ENCODE measurements at places on chromosomes 12 and 14.
A peak's percentile ranks its signal among the peaks of the same experiment; 100 is the strongest.

GRCh38 chr12:65990592-65990991 lies 140.0 kb downstream of the LLPH start:
- no peak for DNase-seq

DNA sequence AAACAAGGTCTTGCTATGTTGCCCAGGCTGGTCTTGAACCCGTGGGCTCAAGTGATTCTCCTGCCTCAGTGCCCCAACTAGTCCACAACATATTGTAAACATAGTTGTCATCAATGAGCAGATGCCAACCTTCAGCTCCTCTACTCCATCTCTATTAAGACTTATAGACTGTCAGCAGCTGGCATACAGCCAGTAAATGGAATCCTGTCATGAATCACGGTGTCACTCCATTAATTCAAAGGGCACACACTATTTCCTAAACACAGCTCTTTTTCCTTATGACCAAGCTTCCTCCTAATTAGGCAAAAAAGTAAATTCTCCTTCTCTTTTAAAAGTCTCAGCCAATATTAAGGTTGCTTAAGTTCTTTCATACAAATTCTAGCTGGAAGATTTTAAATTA lies 111.2 kb downstream of the ITPR2 start:
- DNase-seq, result no peak

DNA sequence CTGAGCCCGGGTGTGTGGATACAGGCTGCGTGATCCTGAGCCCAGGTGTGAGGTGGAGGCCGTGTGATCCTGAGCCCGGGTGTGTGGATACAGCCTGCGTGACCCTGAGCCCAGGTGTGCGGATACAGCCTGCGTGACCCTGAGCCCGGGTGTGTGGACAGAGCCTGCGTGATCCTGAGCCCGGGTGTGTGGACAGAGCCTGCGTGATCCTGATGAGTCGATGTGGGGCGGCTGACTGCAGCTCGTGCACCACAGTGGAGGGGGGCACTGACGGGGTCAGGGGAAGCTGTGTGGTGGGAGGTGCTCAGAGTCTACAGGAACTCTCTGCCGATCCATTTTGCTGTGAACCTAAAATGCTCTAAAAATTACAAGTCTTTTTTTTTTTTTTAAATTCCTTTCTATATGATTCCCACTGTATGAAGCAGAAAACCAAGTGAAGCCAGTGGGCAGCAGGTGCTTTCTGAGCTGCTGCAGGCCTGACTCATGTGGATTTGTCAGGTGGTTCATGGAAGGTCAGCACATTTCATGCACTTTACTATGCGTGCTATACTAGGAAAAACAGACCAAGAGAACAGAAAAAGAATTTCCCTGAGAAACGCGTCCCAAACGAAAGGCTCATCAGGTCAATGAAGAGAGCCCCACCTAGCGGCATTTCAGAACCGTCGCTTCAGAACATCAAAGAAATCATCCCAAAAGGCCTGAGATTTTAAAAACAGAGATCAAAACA lies 19.3 kb downstream of the BRF1 start:
- DNase-seq, result no peak

- DNase-seq, result no peak
Measured at GRCh38 chr14:104072586-104072985, 12.9 kb upstream of the ASPG start.

- no peak for DNase-seq
Measured at GRCh38 chr12:32535288-32535999, 136.1 kb downstream of the FGD4 start.

- no peak for DNase-seq
Measured at GRCh38 chr14:94650806-94651805, 38.9 kb downstream of the SERPINA3 start.

- no peak for DNase-seq
Measured at GRCh38 chr12:50441763-50442162, 41.1 kb downstream of the LARP4 start.

DNA sequence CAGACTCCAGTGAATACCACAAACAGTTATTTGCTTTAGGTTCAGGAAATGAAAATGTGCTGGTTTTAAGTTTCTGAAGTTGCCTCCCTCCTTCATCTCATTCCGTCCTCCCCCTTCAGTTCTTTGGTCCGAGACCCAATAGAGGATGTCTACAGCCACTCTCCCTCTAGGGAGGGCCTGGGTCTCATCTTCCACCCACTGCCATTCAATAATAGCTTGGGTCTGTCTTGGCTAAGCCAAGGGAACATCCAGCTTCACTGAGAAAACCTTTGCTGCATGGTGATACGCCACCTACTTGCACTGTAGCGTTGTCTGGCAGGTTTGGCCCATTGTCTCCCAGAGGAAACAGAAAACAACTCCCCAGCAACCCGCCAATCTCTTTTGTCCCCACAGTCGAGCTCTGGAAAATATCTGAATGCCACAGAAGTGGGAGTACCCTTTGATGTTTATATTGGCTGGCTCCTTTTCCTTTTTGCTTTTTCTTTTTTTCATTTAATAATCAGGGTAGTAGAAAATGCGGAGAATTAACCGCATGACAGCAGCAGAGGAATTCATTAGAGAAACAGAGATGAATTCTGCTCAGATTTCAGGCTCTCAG lies 380.1 kb downstream of the RAD51B start:
- DNase-seq, result no peak

DNA sequence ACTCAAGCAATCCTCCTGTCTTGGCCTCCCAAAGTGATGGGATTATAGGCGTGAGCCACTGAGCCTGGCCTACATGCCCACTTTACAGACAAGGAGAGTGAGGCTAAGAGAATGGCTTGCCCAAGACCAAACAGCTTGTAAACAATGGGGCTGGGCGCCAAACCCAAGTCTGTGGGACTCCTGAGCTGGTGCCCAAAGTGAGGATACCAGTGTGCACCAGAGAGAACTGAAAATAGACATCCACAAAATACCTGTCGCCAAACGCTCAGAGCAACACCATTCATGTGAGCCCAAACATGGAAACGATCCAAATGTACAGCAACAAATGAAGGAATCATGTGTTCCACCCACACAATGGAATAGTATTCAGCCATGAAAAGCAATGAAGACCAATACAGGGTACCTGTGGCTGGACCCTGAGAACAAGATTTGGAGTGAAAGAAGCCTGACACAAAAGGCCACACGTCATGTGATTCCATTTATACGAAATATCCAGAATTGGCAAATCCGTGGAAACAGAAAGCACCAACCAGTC lies 38.2 kb downstream of the CCNK start:
- DNase-seq, result no peak

- DNase-seq, result no peak
Measured at GRCh38 chr14:96783915-96784224, 13.3 kb upstream of the VRK1 start.

GRCh38 chr12:13591488-13591887 lies 389.9 kb downstream of the GRIN2B start:
- no peak for DNase-seq

DNA sequence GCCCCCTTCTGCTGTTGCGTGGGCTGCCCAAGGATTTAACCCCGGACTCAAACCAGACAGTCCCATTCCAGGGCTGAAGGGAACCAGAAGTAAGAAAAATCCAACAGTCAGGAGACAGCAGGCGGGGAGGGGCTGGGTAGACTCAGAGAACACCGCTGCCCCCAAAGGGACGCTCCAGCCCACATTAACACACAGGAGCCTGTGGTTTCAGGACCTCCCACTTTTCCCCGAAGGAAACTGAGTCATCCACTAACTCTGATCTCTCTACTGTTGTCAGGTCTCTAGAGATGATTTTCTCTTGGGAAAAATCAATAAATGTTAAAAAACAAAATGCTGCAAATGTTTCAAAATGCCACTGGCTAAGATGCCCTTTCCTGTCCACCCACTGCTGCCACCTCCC lies 41.6 kb downstream of the FBXO21 start:
- no peak for DNase-seq

DNA sequence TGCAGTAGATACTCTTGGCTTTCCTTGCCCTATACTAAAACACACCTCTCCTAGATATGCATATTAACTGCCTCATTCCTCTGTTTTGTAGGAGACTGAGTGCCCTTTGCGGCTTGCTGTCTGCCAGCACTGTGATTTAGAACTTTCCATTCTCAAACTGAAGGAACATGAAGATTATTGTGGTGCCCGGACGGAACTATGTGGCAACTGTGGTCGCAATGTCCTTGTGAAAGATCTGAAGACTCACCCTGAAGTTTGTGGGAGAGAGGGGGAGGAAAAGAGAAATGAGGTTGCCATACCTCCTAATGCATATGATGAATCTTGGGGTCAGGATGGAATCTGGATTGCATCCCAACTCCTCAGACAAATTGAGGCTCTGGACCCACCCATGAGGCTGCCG lies 15.4 kb downstream of the TRAFD1 start:
- DNase-seq, result no peak

DNA sequence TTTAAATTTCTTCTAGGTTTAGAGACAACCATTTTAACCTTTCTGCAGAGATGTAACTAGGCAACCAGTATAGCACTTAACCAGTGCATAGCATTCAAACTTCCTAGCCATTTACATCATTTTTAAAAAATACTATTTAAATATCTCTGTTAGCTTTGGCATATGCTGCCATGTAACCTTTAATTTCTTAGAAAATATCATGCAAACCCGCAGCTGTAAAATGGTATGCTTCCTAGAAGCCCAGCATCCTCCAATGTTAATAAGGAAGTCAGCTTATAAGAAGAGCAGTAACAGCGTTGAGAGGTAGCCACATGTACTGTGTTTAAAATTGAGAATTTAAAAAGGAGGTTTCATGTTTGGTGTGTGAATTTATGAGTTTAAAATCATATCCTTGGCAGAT lies 22.8 kb downstream of the GNG2 start:
- DNase-seq, result no peak

DNA sequence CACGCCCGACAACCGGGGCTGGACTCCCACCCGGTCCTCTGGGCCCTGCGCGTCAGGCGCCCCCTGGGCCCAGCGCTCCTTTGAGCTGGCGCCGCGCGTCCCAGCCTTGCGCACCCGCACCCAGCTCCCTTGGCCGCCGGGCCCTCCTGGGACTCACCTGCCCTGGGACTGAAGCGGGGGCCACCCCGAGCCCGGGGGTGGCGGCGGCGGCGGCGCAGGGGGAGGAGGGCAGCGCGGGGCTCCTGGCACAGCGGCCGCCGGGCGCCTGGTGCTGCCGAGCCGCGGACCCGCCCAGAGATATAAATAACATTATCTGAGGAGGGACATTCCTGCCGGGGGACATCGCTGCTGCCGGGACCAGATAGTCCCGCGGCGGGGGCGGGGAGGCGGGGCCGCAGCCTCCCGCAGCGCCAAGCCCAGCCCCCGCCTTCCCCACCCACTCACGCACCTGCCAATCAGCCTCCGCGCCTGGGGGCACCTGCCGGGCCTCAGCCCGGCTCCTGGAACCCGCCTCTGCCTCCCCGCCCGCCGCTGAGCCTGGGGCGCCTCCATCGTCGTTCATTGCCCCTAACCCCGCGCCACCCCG lies at the start of gene SPTB:
SPTB (minus strand) TSS at position 273 of the 586 bp plus-strand sequence. CDS start 56,813 bp downstream, outside the sequence.
- DNase-seq, result peak; percentile 40

DNA sequence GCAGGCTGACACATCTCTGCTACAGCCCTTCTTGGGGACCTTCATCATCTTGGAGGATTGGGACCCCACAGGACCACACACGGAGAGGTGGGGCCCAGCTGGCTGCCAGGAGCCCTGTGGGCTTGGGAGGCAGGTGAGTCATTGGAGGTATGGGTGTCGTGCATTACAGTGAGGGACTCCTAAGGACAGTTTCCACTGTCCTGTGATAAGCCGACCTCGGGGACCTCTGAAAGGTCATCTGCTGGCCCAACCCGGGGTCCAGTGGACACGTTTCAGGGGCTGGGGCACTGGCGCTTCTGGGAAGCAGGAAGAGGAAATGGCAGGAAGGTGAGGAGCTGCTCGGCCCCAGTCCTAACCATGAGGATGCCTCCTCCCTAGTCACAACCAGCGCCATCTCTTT lies 238.0 kb downstream of the BCL11B start:
- no peak for DNase-seq

GRCh38 chr12:32080435-32080834 lies 26.2 kb upstream of the BICD1 start:
- no peak for DNase-seq

DNA sequence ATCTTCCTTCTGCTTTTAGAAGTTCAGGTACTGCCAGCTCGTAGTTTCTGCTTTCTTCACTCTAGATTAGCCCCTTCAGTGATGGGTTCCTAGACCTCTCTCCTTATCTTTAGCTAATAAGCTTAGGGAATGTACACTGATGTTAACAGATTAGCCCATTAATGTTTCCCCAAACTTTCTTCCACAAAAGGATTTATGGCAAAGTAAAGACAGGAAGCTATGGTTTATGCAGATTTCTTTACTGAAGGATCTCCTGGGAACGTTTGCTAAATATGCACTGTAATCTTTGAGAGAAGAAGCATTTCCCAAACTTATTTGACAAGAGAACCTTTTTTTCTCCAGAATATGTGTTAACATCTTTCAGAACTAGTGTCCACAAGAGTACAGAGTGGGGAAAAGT lies 4.2 kb downstream of the SOCS4 start:
- DNase-seq, result no peak

DNA sequence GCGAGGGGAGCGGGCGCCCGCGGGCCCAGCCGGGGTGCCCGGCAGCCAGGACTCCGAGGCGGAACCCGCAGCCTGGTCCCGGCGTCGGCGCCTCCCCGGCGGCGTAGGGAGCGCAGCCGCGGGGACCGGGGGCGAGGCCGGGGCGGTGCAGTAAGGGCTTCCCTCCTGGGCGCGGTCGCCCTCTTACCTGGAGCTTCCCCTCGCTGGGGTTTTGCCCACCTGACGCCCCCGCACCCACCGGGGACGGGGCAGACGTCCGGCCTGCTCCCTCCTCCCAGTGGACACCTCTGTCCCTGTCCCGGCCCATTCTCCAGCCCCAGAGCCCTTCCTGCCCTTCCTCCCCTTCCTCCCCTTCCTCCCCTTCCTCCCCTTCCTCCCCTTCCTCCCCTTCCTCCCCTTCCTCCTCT lies 413 bp upstream of the TUBA1C start:
- no peak for DNase-seq

GRCh38 chr12:106682594-106683234 lies 91.8 kb upstream of the RIC8B start:
- DNase-seq, result no peak

DNA sequence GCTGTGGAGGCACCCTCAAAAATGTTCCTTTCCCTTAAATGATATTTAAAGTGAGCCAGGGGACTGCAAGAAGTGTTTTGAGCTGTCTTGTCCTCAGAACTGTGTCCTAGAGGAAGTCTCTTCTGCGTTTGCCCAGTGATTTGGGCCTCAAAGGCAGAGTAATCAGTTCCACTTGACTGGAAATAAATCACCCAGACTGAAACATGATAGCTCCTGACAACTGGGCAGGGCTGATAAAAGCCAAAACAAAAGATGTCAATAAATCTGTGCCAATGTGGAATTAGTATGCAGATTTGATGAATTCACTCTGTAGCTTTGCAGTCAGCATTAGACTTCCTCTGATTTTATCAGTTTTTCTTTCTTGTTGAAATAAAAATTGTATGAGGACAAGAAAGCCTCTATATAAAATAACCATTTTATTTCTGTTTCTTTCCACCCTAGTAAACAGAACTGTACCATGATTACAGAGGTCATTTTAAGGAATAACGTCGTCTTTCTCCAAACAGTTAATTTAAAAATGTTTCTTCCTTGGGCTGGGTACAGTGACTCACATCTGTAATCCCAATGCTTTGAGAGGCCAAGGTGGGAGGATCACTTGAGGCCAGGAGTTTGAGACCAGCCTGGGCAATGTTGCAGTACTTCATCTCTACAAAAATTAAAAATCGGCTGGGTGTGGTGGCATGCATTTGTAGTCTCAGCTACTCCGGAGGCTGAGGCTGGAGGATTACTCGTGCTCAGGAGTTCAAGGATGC lies 180.8 kb downstream of the ERC1 start:
- no peak for DNase-seq

GRCh38 chr14:54786838-54787237 lies 115.8 kb downstream of the GCH1 start:
- DNase-seq, result no peak
